ENCODE measurements at places on chromosomes 5 and 9.

DNA sequence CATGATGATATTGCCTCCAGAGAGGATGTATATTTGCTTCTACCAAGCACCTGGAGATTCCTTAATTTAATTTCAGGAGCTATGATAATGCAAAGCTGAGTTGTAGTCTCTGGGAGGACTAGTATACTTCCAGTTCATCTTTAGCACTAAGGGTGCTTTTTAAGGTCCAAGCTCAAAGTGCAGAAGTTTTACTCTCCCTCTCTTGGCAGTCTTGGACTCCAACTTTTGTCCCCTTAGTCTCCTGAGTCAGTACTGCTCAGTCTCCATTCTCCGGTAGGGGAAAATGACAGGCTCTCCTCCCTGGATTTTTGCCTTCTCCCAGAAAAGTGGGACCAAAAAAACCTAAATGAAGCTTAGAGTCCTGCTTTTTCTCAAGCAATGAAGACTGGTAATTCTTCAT lies 8.3 kb downstream of the SMIM3 start:
- DNase-seq: no peak

- no peak for DNase-seq
These were observed 22.2 kb downstream of the HMCN2 start for GRCh38 chr9:130287736-130288135.

DNA sequence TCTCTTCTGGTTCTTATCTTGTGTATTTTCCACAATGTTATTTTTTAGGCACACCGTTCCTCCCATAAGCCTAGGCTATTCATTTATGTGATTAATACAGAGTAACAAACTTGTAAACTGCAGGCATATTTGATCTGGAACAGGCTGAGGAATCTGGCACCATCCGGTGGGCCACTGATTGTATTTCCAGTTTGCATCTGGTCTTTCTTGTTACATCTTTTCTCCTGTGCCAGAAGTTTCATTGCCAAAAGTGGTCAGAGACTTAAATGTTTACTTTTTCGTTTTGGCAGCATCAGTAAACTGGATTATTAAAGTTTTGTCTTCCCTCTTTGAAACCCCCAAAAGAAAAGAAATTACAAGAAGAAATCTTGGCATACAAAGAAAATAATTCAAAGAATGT lies 17.9 kb upstream of the ZCCHC7 start:
- DNase-seq: no peak

- no peak for DNase-seq
These were observed 483.4 kb downstream of the PLK2 start for GRCh38 chr5:57976506-57976905.

DNA sequence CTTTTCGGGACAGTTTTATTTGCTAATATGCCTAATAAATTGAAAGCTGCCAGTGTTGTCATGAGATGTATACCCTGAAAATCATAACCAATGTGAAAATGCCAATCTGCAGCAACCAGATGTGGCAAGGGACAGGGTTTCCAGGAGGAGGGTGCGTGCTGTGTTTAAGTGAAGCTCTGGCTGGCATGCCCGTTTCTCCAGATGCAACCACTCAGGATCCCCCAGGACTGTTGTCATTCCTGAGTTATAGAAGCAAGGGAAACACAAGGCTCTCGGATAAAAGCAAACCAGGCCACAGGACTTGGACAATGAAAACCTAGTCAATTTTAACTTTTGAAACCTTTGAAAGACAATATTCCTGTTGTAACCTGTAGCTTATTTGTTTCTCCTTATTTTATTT lies 360.2 kb downstream of the SLIT3 start:
- no peak for DNase-seq

DNA sequence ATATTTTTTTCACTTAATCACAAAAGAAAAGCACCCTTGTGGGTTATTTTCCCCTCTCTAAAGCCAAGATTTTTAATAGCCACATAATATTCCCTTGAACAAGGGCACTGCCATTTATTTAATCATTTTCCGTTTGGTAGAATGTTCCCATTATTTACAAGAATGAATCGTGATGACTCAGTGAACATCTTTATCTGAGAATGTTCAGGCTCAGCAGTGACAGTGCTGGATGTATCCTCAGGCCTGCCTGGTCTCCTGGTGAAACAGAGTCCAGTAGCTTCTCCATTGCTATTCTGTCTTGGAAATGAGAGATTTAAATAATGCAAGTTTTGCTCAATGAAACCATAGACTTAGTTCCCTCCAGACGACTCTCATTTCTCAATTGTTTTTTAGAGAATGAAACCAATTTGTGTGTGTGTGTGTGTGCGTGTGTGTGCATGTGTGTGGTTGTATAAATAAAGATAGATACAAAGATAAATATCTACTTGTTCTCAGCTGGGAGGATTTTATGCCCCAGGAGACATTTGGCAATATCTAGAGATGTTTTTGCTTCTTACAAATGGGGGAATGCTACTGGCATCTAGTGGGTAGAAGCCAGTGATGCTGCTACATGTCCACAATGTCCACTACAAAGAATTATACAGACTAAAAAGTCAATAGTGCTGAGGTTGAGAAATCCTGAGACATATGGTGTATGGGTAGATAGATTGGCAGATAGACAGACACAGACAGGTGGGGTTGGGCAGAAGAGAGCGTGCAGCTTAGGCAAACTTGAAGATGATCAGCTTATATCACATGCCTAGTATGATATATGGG lies 55.0 kb downstream of the PAPPA start:
- DNase-seq: no peak

GRCh38 chr5:44691802-44692201 lies 116.9 kb upstream of the MRPS30 start:
- DNase-seq: no peak

- DNase-seq: no peak
These were observed 25.7 kb downstream of the CARD6 start for GRCh38 chr5:40866844-40867243.
